Stimulated activated CD4-positive, alpha-beta T cell treated with anti-CD3 and anti-CD28 coated beads, Interleukin-4, amount 100 ng/mL, for 24 hours (primary cell): ENCODE measurements at places on chromosomes 7 and 10.

GRCh38 chr10:38032886-38033285 lies 22.4 kb downstream of the ZNF33A start:
- DNase-seq: no peak

GRCh38 chr7:43303740-43304241 lies 191.3 kb downstream of the HECW1 start:
- DNase-seq: peak; percentile 68

DNA sequence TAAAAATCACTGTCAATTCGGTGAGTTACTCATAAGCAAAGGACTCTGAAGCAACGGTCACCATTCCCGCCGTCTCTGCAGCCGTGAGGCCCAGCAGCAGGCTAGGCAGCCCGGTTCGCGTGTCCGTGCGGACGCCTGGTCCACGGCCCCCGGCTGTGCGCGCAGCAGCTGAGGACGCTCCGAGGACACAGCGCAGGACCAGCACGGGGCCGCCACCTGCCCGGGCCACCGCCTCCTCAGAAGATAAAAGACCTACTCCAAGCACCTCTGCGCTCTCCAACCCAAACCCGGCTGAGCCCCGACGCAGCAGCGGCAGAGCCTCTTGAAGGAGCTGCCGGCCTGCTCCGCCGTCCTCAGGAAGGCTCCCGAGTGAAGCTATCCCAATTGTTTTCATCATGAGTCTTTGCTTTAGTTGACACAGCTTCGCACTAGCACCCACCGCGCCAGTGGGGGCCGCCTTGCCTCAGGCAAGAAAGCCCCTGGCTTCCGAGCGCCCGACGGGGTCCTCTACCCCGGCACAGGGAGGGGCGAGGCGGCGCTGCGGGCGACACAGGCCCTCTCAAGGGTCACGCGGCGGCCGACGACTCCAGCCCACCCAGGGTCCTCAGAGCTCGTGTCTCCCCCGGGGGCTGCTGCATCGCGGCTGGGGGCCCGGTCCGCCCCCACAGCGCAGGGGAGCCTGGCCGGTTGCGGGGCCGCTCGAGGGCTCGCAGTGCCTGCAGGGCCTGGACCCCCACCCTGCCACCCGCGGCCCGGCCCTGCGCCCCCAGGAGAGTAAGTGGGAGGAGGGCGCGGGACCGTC lies 16.9 kb upstream of the GPR146 start:
- no peak for DNase-seq

DNA sequence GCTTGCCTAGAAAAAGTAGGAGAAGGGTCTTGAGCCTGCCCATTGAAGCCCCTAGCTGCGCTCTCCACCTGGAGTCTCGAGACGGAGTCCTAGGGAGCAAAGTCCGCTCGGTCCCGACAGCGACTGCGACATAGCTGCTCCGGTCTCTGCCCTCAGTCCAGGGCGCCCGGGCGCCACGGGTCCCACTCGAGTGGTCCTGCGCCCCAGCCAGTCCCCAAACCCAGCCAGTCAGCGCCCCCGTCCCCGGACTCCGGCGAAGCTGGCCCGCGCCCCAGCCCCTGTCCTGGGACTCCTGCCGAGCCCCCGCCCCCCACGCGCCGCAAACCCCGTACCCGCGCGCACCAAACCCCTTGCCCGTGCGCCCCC lies 490 bp downstream of the TNS3 start:
- DNase-seq: no peak

- DNase-seq: no peak
Measured at GRCh38 chr7:132162556-132163144, 413.6 kb downstream of the PLXNA4 start.

GRCh38 chr10:42754155-42755027 lies 28.2 kb upstream of the BMS1 start:
- peak; percentile 34 for DNase-seq

- no peak for DNase-seq
Measured at GRCh38 chr7:1263391-1263951, 30.8 kb downstream of the UNCX start.

GRCh38 chr10:122499491-122499941 lies 38.2 kb downstream of the HTRA1 start:
- DNase-seq: no peak

DNA sequence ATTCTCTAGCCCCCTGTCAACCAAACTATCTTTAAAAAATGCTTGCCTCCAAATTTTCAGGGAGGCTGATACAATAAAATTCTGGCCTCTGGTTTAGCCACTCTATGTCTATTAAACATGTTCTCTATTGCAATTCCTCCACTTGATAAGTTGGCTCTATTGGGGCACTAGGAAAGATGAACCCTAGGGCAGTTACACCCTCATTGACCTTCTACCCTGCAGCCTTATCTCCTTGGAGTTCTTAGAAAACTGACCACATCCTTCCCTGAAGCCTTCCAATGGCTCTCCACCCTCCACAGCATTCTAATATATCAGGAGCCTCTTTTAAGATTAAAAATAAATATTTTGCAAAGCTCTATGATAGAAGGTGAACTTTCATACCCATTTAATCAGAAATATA lies 30.6 kb downstream of the SVOPL start:
- DNase-seq: no peak

- no peak for DNase-seq
Measured at GRCh38 chr10:62332406-62332805, 41.8 kb upstream of the ZNF365 start.

- DNase-seq: no peak
Measured at GRCh38 chr7:115269486-115269885, 347.6 kb downstream of the MDFIC start.

DNA sequence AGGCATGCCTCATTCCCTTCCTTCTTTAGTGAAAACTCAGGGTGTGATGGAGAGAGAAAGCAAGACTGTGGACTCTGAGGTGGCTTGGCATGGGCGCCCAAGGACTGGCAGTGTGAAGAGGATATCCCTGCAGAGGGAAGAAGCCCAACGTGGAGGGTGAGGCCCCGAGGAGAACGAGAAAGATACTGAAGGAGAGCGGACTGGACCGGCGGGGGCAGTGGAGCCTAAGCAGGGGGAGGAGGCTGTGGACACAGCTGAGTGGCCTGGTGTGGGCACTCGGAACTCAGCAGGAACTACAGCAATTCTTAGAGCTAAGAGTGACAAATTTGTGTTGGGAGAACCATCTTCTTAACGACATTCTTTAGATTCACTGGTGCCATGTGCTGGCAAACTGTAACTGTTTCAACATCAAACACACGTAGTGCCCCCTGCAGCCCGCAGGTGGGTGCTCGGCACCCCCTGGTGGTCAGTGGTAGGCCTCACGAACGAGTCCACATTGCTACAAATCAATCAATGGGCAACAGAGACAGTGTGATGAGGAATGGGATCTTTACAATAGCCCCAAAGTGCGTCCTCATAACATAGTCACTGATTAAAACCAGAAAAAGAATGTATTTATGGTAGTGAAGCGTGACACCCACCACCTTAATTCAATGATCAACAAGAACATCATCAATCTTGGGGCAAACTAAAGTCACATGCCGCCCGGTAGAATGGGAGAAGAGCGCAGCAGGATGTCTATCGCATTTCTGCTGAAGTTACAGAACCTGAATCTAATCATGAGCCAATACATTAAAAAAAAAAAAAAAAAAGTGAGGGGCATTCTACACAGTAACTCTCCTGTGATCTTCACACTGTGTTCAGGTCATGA lies 2.0 kb upstream of the SFTPA1 start:
- DNase-seq: peak; percentile 33

DNA sequence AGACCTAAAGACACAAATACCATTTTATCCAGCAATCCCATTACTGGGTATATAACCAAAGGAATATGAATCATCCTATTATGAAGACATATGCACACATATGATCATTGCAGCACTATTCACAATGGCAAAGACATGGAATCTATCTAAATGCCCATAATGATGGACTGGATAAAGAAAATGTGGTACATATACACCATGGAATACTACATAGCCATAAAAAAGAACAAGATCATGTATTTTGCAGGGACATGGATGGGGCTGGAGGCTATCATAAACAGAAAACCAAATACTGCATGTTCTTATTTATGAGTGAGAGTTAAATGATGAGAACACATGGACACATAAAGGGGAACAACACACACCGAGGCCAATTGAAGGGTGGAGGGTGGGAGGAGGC lies 3.8 kb downstream of the MACC1 start:
- no peak for DNase-seq

GRCh38 chr10:68176797-68177196 lies 55.1 kb downstream of the ATOH7 start:
- DNase-seq: no peak
